ENCODE measurements at places on chromosomes 16 and 17. TPM values are rescaled to one million over a fixed set of nuclear protein-coding genes. Genes with fewer than 3 reads are reported as not detected.
A peak's percentile ranks its signal among the peaks of the same experiment; 100 is the strongest.

DNA sequence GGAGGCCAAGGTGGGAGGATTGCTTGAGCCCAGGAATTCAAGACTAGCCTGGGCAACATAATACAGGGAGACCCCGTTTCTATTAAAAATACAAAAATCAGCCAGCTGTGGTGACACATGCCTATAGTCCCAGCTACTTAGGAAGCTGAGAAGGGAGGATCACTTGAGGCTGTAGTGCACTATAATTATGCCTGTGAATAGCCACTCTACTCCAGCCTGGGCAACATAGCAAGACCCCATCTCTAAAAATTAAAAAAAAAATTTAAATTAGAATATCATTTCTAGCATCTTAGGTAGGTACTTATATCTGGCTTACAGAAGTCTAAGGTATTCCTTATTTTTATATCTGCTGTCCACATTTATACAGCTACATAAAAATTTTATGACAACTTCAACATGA, 7.5 kb upstream of the SMG8 start:
- DNase-seq, result no peak

GRCh38 chr17:386141-386876, 33.7 kb upstream of the RPH3AL start:
- DNase-seq, result peak; percentile 83

WDR90 gene
- total RNA-seq, result 36.5 TPM

DNA sequence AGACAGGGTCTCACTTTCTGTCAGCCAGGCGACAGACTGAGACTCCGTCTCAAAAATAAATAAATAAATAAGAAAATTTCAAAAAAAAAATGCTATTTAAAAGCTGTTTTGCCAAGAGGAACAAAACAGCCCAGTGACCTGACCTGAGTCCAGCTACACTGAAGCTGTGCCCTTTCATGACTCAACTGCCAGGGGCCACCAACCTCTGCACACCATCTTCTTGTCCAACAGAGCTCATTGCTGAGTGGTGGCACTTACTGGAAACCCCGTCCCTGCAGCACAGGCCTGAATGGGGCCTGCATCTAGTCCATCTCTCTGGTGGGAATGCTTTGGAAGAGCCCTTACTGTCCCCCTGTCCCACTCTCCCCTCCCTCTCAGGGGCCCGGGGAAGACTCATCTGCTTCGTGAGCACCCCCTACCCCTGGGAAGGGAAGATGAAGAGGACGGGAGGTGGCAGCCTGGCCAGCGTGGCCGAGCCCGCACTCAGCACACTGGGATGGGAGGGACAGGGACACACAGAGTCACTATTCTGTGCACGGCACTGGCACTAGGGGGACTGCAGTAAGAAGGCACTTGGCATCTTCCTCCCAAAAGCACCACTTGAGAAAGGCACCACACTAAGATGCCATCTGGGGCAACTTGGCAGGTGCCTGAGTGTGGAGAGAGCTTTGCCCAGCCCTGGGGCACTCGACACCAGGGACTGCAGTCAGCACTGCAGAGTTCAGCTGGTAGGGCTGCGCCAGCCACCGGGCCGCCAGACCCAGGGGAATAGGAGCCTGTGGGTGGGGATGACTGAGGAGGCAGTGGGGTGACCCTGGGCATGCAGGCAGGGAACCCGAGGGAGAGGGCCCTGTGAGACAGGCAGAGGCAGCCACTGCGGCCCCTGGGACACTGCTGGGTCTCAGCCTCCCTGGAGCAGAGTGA, 13.5 kb downstream of the FBXO31 start:
- DNase-seq, result no peak

All from ovary (tissue), 10 donors.